NCI-H1417 treated with DMSO at 0.1 percent for 48 hours (cell line): ENCODE measurements at places on chromosomes 6 and 20.

- no peak for DNase-seq
Observed at GRCh38 chr6:29702519-29703103, 20.6 kb upstream of the HLA-F start.

GRCh38 chr6:38146021-38146733 lies 326.6 kb downstream of the ZFAND3 start:
- no peak for DNase-seq

- no peak for DNase-seq
Observed at GRCh38 chr6:159720708-159721107, 6.6 kb upstream of the WTAP start.

DNA sequence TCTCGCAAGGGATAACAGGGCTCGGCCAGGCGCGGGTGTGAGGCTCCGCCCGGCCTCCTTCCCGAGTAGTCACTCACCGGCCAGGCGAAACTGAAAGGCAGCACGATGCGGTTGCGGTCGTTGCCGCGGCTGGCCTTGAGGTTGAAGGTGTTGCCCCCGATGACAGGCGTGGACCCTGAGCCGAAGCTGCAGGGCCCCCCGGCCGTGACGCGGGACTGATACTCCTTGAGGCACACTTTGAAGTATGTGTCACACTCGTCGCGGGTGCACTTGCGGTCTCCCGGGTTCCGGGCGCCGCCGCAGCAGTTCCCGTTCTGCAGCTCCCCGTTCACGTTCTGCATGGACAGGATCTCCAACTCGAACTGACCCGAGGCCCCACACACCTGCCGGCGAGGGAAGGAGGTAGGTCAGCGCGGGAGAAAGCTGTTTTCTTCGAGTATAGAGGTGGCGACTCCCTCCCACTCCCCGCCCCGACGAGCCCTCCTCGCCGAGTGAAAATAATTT lies 1.1 kb downstream of the JAG1 start:
- no peak for DNase-seq

GRCh38 chr20:41428285-41428684 lies 61.7 kb upstream of the EMILIN3 start:
- no peak for DNase-seq

DNA sequence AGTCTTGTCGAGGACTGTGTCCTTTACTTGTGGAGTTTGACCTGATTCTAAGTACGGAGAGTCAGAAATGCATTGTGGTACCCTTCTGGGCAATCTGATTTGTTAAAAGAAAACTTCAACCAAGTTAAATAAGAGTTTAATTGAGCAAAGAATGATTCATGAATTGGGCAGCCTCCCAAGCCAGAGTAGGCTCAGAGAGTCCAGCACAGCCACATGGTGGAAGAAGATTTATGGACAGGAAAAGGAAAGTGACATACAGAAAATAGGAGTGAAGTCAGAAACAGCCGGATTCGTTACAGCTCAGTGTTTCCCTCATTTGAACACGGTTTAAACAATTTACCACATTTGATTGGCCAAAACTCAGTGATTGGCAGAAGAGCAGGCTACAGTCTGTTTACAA lies 329.2 kb downstream of the DHX35 start:
- DNase-seq, result no peak
